ENCODE measurements at places on chromosomes 5 and 9. TPM values are rescaled to one million over a fixed set of nuclear protein-coding genes. Genes with fewer than 3 reads are reported as not detected.

Gene SPATA24
- 5.6 TPM for total RNA-seq

Gene LPCAT1
- total RNA-seq: 109 TPM

DNA sequence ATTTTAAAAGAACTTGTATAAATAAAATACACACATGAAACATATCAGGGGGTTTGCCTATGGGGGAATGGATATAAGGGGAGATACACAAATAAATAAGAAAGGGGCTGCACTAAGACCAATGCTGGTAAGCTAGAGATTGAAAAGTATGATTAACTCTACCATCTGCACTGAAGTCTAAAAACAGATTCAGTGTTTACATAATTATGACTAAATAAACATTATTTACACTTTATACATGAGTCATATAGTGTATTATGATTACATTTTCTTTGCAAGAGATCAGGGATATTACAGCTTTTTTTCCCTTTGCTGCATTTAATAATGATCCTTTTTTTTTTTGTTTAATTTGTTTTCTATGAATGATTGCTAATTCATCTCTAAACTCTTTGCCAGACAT lies 367.9 kb downstream of the TMEM38B start:
- DNase-seq: no peak

Gene GLDC
- 117 TPM for total RNA-seq

DNA sequence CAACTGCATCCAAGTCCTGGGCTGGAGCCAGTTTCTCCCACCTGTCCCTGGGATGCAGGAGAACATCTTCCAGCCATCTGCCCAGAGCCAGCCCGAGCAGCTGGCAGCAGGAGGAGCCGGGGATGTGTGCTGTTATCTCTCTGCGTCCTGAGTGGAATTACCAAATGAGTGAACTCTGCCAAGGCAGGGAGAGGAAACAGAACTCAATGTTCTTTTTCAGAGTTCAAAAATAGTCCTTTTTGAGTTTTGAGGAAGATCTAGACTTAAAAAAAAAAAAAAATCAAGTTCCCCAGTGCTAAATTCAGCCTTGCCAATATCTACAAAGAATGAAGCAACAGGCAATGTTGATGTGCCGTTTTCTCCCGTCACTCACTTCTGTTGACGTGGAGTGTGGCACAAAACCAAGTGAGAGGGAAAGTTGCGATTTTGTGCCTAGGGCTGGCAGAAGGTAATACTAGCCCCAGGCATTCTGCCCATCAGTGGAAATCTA lies 56.2 kb downstream of the TMOD1 start:
- no peak for DNase-seq

Gene PRRX2
- total RNA-seq: not detected

Gene LIFR
- total RNA-seq: 0.10 TPM

Gene ST8SIA4
- 29.4 TPM for total RNA-seq

- DNase-seq: no peak
Measured at GRCh38 chr9:93950619-93951601, 4.2 kb downstream of the BARX1 start.

GRCh38 chr9:127139775-127140174 lies 17.3 kb upstream of the ANGPTL2 start:
- no peak for DNase-seq

Gene SLC31A2
- 0.97 TPM for total RNA-seq

Gene NTRK2
- 0.59 TPM for total RNA-seq

DNA sequence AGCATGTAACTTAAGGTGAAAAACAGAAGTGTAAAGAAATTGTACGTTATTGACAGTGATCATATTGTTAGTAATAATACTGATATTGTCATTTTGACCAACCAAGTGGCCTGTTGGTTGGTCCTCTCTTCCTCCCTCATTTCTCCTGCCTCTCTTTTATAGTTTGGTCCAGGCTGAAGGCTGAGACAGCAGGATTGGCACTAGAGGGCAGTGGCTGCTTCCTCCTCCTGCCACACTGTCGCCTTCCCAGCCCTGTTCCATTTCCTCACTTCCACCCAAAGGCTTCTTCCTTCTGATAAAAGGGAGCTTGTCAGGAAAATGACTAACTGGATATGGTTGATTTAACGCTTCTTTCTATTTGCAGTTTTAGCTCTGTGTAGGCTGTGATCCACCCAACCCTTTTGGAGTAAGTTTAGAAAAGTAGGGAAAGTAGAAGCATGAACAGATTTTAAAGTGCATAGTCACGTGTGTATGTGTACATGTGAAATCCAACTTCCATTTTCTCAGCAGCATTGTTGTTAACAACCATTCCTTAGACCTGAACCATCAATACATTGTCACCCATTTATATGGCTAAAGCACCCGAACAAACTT lies 35.6 kb downstream of the PTCD2 start:
- DNase-seq: no peak

DNA sequence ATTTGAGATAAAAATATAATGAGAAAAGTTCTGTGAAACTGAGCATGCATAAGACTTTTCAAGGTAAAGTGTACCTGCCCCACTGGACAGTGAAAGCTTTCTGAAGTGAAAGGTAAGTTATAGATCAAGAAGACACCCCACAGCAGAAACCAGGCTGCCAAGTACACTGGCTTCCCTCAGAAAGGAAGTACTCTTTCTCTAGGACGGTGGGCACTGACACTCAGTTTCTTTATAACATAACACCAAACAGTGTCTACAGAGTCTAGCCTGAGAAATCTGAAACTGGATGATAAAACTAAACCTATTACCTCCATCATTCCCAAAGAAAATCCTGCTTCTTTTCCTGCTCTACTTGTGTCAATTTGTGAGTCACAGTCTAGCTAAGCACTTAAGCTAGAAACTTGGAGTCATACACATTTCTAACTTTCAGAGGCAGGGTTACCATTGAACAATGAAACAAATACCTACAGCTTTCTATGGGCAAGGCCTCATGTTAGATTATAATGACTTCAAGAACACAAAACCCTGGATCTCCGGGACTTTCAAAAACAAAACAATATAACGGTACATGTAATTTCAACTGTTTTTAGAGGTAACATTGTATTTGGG lies 136.7 kb downstream of the CPLANE1 start:
- DNase-seq: peak; percentile 15

GRCh38 chr9:114184071-114184470 lies 28.7 kb downstream of the COL27A1 start:
- no peak for DNase-seq

- DNase-seq: no peak
Measured at GRCh38 chr5:146564007-146564762, 48.2 kb upstream of the GPR151 start.

Gene PCA3
- not detected for total RNA-seq

Gene C9
- total RNA-seq: 0.13 TPM

Gene RNF208
- 10.7 TPM for total RNA-seq

DNA sequence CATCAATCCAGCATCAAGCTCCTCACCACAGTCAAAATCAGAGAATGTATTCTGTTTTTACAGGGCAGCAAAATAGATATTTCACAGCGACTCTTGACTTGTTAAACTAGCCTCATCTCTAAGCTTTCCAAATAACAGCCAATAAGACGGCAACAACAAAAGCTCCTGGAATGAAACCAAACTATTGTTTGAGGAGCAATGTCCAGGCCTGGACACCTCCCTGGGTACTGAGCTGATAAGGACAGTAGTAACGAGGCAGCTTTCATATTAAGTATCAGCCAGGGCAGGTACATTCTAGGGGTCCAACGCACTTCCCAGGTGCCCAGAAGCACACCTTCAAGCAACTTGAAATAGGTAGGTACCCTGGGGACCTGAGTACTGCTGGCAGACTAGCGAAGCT lies 260.3 kb downstream of the ENC1 start:
- DNase-seq: no peak

Measured in GM12878 (cell line).